ENCODE measurements at places on chromosomes 2 and 18.

- ATAC-seq = peak; percentile 91
These were observed 494.4 kb downstream of the SOX11 start for GRCh38 chr2:6186332-6187151.

- ATAC-seq = no peak
These were observed 69.6 kb upstream of the COL5A2 start for GRCh38 chr2:189249171-189249570.

DNA sequence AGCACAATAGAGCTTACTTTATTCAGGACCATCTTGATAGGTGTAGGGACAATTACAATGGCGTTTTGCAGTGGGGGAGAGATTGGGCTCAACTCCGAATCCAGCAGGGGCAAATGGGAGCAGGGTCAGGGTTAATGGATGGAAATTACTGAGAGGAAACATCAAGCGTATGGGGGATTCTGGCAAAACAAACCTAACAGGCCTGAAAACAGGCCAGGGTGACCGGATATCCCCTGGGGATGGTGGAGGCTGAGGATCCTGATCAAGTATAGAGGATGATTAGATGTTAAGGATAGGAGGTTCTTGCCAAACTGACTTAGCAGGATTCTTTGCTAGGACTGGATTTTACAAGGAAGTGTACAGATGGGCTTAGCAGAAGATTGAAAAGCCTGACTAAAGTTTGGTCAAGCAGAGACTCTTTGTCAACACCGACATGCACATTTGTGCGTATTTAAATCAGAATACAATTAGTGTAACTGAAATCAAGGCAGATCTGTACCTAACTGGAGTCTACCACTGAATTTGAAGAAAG is 54.5 kb upstream of the GPR45 start:
- peak; percentile 43 for ATAC-seq

- peak; percentile 65 for ATAC-seq
These were observed 100.4 kb downstream of the SNTG2 start for GRCh38 chr2:1051075-1051474.

- ATAC-seq = peak; percentile 19
These were observed 1.7 kb upstream of the PDCD1 start for GRCh38 chr2:241860184-241861078.

GRCh38 chr18:35864916-35865315 is 107.6 kb upstream of the RMP24 start:
- no peak for ATAC-seq

GRCh38 chr18:6056171-6056910 is 161.0 kb upstream of the TMEM200C start:
- peak; percentile 72 for ATAC-seq

- no peak for ATAC-seq
These were observed 50.2 kb downstream of the WDFY1 start for GRCh38 chr2:223894968-223895367.

DNA sequence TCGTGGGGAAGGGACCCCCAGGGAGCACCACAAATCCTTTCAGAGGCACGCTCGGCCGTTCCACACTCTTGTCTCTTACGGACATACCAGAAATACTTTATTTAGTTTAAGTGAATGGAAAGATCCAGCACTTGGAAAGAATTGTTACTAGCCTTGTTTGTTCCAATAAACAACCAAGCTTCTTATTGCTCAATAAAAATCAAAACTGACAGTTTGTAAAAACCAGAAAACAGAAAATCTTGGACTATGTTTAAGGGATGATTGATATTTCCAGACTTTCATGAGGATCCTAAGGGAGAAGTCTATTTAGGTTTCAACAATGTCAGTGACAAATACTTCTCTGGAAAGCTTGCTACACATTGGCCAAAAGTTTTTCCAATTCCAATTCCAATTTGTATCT is 31.6 kb upstream of the CCBE1 start:
- ATAC-seq = no peak

All from motor neuron (in vitro differentiated cells).